EL (cell line): ENCODE measurements at places on chromosomes 7 and 10.
A peak's percentile ranks its signal among the peaks of the same experiment; 100 is the strongest.

GRCh38 chr7:39240864-39241263, 263.2 kb downstream of the POU6F2 start:
- DNase-seq: no peak

DNA sequence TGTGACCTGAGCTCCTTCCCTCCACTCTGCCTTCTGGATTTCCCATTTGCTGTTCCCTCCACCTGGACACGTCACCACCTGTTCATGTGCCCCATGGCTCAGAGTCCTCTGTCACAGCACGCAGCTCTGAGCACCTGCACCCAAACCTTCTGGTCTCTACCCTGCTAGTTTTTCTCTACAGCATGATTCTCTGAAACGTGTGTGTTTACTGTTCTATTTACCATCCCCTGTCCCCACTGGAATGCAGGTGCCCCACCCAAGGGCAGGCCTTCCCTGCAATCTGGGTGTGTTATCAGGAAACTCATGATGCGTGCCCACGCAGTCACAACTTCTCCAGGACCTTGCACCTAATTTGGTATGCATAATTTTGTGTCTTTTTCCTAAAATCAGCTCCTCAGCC, 284.4 kb upstream of the IGFBP3 start:
- no peak for DNase-seq

- peak; percentile 78 for DNase-seq
Observed at GRCh38 chr7:135253851-135254771, 20.5 kb downstream of the STRA8 start.

GRCh38 chr7:37109843-37110242, 338.8 kb downstream of the ELMO1 start:
- no peak for DNase-seq

DNA sequence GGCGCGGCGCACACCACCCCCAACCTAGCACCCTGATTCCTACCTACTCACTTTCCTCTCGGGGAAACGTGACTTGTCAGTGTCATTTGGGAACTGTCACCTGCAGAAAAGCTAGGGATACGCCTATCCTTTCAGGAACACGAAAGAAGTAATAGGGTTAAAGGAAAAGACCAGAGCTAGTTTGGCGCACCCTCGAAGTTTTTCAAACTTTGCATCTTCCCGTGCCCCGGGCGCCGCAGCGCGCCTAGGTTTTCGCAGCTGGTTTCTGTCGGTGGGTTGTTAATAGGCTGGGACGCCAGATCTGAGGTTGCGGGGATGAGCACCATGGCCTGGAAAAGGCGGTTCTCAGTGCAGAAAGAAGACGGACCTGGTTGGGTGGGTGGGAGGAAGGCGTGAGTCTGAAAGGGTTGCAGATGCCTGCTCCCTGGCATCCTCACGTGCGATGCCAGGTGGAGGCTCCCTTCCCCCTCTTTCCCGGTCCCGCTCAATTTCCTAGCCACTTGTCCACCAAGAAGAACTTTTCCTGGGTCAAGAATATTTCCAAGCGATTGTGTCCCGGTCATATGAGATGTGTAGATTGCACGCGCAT, 568 bp upstream of the MEOX2 start:
- DNase-seq: peak; percentile 10

GRCh38 chr10:60390224-60390626, 550 bp upstream of the ANK3 start:
- peak; percentile 36 for DNase-seq

- no peak for DNase-seq
Observed at GRCh38 chr10:119201233-119201632, 6.1 kb upstream of the GRK5 start.

- DNase-seq: no peak
Observed at GRCh38 chr10:77490534-77491314, 146.9 kb downstream of the KCNMA1 start.

GRCh38 chr10:55400075-55400849, 599.2 kb upstream of the PCDH15 start:
- no peak for DNase-seq

DNA sequence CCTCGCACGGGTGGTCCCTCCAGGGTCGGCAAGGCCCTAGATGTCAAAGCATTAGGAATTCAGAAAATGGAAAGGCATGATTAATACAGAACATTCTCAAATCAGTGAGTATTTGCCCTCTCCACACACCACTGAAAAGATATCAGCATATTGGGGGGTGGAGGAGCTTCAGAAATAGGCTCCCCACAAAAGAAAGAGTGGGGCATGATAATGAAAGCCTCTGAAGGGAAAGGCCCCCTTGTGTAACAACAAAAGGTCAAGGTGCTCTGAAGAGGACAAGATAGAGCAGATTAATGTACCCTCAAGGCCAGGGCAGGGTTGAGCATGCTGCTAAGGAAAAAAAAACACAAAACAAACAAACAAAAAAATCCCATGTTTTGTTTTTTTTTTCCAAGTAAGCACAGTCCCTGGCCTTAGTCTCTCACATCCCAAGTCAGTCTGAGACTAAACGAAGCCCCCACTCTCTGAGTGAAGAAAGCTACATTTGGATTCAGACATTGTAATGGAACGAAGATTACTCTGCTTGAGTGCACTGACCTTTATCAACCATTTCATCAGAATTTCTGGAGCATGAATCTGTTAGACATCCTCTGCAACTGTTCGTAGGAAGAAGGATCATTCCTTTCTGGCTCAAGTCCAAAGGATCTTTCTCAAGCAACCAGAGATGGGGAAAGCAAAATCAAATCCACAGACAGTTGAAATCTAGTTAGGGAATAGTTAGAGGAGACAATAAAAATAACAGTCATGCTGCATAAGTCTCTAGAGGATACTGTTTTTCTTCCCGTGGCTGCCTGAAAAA, 27.4 kb upstream of the DGKI start:
- peak; percentile 90 for DNase-seq

DNA sequence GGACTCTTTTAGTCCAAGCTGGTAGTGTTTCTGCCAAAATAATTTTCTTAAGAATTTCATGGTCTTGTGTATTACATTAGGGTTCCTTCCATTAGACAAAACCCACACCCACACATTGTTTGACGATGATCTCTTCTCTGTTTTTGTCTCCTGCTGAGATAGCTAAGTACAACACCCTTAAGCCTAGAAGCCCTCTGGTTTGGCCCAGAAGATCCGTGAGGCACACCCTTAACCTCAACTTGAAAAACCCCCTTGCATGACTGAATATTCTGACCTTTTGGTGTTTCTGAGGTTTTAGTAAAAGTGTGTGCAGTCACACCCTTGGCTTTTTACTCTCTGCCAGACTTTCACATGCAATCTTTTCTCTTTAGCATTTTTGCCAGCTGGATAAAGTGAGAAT, 29.3 kb upstream of the ERCC6 start:
- DNase-seq: peak; percentile 88

GRCh38 chr7:144908943-144909556, 73.2 kb upstream of the TPK1 start:
- DNase-seq: no peak

DNA sequence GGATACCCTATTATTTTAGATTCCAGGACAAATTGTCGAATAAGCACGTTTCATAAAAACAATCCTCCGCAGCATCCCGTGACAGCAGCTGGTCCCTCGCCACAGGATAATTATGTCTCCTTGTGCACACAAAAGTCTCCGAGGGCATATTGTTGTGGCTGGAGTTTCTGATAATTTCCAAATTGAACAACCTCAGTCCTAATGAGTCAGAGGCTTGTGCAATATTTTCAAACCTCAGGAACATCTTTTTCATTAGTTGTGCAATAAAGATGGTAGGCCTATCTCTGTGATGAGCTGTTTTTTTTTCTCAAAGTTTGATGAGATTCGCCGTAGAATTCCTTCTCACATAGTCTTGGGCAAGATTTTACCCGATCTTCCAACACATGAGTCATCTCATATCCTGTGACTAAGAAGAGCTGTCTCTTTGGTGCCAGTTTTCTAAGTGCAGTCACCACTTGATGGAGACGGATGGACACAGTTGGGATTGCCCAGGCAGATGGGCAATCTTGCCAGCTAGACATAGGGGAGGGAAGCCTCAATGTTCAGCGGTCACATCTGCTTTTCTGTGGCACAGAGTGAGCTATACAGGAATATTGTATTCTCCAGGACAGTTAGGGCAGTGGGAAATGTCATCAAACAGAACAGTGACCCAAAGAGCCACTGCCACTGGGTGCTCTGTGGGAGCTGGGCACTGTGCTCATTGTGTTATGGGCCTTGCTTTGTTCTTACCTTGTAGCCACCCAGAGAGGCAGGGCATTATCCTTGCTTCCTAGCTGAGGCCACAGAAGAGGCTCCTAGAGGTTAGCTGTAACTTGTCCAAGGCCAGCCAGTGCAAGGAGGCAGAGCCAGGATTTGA, 7.8 kb downstream of the HTRA1 start:
- peak; percentile 97 for DNase-seq

DNA sequence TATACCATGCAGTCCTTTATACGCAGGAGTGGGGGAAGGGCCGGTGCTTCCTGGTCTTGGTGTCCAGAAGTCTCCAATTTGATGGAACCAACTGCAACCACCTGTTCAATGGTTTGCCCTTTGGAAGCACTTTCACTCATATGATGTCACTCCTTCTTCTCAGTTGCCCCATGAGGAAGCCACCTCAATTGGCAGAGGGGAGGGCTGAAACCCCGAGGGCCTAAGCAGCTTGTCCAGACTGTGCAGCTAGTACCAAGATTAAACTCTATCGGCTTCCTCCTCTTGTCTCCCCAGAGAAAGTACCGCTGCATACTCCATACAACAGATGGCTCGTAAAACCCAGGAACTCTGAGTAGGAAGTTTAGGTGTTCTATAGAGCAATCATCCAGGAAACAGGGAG, 789.4 kb downstream of the TYW1 start:
- DNase-seq: no peak

DNA sequence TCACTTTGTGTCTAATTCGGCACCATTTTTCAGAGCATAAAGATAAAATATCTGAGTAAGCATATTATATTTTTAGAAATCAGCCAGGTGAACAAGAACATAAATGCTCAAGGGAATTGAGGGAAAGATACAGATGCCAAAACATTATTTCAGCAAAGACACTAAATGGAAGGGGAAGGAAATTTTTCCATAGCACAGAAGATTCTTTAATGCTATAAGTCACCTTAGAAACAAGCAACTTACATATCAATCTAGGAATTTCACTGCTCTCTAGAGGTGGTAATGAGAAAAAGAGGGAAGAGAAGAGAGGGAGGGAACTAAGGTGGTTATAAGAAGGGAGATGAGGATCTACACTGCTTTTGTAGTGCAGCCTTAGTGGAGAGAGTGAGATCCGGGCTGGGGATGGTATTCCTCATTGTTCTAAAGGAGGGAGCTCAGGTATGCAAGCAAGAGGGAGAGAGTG, 20.4 kb downstream of the ZNF365 start:
- DNase-seq: no peak

- DNase-seq: no peak
Observed at GRCh38 chr7:90648834-90649233, 52.7 kb downstream of the CDK14 start.

- peak; percentile 6 for DNase-seq
Observed at GRCh38 chr10:100184426-100184825, 1.4 kb downstream of the ERLIN1 start.

DNA sequence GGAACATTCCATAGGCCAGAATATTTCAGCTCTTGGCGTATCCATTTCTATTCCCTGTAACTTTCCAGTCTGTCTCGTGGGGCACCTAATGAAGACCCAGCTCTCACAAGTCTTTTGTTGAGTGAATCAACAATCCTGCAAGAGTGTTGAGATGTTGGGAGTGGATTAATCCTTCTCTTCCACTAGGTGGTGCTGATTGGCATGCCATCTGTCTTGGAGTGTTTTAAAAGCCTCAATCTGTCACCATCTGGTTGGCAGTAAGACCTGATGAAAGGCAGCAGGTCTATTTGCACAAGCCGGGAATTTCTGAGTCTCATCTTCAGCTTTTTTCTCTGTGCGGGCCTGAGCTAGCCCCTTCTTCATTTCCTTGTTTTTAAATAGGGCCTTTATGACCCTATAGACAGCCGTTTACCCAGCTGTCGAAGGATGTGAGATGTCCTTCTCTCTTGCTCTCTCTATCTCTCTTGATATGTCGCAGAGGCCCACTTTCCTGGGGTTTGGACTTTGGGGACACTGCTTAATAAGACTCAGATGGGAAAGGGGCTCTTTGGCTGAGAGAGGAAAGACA, 180.5 kb downstream of the ZNF365 start:
- DNase-seq: peak; percentile 56

DNA sequence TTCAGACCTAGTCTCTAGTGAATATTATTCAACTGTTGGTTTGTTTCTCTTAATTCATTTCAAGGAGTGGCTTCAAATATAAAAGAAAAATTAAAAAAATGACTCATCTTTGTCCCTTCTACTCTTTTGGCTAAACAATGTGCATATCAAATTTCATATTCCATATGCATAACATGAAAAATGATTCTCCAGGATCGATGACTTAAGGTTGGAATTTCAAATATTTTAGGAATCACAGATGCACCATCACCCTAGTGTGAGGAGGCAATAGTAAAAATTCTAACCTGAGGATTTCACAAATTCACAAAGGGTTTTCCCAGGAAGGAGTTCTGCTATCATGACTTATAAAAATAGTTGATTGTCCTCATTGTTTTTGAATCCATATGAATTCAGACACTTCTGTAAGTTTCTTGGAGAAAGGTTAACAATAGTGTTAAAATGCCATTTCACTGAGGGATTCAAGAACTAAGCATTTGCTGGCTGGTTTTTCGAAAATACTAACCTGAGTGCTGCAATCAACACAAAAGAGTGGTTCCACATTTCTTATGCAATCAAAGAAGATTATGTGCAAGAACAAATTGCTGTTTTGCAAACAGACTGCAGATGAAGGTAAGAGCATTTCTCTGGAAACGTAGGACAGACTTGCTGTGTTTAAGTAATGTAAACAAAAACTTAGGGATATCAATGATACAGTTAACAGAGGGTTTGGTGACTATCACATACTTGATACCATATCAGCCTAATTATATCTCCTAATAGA, 547.5 kb upstream of the LRRTM3 start:
- peak; percentile 21 for DNase-seq

DNA sequence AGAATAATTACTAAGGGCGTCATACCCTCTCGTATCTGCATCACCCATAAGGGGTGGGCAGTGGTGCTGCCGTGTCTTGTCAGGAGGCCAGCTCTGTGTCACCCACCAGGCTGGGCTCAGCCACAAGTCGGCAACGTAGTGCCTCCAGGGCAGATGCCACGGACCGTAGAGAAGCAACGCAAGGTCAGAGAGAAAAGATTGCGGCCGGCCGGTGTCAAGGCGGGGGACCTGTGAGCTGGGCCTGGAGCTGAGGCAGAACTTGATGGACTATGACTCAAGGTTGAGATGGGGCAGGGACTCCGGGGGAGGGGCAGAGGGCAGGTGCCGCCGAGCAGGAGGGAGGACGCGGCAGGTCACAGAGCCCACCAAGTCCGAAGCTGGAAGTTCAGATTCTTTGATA, 29.5 kb downstream of the FOXK1 start:
- DNase-seq: no peak

DNA sequence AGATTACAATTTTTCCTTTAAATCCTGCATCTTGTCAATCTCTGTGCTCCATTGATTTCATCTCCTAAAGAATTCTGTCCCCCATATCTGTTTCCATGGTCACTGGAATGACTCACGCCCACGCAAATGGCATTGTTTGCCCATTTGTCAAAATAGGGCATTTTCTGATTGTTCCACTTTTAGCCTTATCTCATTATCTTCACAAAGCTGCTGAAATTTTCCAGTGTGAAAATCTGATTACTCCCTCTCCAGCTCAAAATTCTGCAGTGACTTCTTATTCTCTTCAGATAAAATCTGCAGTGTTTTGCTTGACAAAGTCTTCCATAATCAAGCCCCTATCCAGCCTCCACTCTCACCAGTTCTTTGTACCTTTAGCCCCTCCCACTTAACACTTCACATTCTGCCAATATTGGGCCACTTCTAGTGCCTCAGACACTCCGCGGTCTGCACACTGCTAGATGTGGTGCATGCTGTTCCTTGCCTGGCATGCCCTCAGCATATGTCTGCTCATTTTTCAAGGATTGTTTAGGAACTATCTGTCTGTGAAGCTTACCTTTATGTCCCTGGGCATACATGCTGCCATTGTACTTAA, 33.9 kb upstream of the CTTNBP2 start:
- DNase-seq: no peak
